ENCODE measurements at places on chromosomes 7 and 10.

DNA sequence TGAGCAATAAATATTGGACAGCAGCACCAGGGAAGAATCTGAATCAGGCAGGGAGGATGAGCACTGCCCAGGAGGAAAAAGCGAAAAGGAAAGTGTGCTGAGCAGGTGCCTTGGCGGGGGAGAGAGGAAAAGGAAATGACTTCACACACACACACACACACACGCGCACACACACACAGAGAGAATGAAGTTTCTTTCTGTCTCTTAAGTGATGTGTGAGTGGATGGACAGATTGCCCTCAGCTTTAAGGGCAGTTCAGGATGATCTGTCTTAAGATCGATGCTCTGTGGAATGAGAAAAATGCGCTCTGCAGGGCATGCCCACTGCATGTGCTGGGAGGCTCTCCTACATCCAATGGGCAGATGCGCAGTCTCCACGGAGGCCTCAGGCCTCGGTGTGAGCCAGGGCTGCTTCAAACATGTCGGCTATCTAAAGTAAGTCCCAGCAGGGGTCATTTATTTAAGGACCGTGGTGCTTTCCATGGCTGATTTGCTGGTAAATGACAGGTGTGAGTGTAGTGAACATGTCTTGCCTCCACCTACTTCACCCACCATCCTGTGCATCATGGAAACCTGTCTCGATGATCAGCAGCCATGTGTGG lies 2.5 kb upstream of the ACBD5 start:
- no peak for DNase-seq

- no peak for DNase-seq
Measured at GRCh38 chr7:120079022-120079421, 194.0 kb upstream of the KCND2 start.

DNA sequence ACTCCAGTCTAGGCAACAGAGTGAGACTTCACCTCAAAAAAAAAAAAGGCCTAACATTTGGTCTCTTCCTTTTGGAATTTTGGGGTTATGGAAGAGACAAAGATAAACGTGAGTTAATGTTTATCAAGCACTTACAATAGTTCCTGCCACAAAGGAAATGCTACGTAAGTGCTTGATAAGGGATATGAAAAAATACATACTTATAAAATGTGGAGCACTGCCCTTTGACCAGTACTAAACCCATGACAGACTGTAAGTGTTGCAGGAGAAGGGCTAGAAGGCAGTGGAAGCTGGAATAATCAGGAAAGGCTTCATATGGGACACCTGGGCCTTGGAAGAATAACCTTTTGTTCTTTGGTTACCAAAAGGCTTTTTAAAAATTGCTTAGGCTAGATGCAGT lies 25.5 kb downstream of the TMEM248 start:
- DNase-seq, result no peak

DNA sequence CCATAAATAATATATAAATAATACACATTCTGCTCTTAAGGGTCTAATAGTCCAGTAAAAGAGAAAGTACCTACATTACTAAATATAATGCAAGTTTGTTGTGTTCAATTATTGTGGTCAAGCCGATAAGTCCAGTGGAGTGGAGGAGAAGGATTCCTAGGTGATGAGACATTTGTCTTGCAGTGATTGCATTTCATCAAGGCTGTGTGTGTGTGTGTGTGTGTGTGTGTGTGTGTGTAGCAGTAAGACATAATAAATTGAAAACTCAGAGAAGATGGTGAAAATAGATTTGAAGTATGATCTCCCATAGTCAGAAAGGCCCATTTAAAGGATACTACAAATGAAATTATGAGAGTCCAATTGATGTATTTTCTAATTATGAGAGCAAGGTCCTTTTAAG lies 192.5 kb upstream of the SEMA3C start:
- DNase-seq, result no peak

DNA sequence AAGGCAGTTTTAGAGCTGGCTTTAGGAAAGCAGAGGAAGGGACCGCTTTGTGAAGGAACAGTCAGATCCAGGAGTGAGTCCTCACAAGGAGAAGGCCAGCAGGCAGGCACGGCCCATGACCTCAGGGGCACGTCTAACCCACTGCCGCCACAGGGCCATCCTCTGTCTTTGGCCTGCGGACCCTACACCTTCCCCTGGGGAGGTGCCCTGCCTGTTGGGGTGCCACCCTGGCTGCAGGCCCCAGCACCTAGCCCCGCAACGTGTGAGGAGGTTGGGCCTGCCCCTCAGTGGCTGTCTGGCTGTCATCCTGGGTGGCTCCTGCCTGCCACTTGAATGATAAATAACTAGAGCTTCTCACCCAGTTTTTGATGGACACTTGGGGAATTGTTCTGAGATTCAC lies 31.0 kb upstream of the TRIM8 start:
- no peak for DNase-seq

- DNase-seq, result peak; percentile 51
Measured at GRCh38 chr7:71733107-71733870, 601.3 kb downstream of the GALNT17 start.

DNA sequence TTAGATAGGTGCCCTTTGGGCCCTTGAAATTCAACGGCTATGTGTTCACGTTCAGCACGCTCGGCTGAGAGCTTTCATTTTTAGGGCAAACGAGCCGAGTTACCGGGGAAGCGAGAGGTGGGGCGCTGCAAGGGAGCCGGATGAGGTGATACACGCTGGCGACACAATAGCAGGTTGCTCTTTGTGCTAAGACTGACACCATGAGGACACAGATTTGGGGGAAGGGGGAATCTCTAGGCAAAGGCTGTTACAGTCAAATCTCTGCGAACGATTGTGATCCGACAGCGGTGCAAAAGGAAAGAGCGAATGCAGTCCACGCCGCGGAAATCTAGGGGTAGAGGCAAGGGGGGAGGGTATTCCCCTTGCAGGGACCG lies 667 bp downstream of the KLLN start:
- no peak for DNase-seq

DNA sequence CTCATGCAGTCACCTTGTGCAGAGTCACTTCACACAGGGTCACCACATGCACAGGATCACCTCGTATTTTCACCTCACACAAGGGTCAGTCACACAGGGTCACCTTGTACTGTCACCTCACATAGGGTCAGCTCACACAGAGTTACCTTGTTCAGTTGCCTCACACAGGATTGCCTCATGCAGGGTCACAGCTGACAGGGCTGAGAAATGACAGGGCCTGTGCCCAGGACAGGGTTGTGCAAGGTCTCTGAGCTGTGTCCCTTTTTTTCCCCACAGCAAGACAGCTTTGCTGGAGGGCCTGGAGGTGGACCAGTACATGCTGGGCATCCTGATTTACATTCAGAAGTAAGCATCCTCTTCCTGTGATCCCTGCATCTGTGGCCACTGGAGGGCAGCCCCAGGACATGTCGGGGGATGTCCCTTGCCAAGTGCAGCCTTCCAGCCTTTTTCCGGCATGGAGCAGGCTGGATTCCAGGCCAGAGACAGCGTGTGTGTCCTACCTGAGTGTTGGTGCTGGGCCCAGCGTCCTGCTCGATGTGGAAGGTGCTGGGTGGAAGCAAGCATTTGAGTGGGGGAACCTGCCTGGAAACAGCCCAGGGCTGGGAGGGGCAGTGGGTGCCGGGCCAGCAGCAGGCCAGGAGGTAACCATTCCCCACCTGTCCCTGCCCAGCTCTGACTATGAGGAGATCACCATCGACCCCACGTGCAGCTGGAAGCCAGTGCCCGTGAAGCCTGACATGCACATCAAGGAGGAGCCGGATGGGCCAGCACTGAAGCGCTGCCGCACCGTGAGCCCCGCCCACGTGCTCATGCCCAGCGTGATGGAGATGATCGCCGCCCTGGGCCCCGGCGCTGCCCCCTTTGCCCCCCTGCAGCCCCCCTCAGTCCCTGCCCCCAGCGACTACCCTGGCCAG lies 16.3 kb downstream of the ZMIZ2 start:
- no peak for DNase-seq

DNA sequence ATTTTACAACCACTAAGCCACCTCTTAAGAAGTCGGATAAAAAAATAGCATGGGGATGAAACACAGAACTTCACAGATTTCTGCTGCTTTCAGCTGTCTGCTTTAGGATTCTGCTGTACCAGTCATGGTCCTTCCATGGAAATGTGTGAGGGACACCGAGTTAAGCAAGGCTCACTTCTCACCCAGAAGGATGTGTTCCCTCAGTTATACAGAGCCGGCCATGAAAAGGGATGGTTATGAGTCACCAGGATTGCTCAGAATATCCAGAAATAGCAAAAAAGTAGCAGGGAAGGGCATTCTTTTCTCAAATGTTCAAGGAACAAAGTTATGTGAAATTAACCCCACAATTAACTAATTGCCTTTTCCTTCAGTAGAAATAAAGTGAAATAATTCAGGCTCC lies 124.4 kb downstream of the AMPH start:
- DNase-seq, result no peak

- DNase-seq, result no peak
Measured at GRCh38 chr7:30185496-30185895, 50.7 kb downstream of the MTURN start.

GRCh38 chr10:132009575-132009974 lies 27.9 kb upstream of the BNIP3 start:
- DNase-seq, result no peak

DNA sequence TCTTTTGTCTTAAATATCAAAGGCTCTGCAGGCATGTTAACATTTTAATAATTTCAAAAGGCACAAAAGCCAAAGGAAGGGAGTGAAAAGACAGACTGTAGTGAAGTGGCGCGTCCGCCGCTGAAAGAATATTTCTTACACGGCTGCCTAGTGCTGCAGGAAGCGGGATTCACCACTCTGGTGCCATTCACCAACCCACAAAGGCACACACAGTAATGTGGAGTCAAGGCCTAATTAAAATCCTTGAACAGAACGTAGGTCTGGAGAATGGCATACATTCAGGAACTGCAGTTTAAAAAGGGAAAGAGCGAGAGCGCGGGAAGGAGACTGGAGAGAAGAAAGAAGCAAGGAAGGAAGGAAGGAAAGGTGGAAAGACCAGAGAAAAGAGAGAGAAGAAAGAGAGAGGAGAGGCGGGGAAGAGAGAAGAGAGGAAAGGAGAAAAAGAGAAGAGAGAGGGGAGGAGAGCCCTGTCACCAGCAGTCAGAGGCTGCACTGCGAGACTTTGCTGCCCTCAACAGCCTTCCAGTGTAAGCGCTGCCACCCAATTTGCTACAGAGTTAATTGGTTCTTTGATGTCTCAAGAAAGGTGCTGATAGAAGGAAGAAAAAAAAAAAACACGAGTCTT lies 554.0 kb downstream of the MDFIC start:
- DNase-seq, result no peak

- no peak for DNase-seq
Measured at GRCh38 chr10:51176976-51177695, 102.8 kb downstream of the PRKG1 start.

- no peak for DNase-seq
Measured at GRCh38 chr10:103055105-103055504, 137.0 kb downstream of the CNNM2 start.

GRCh38 chr10:349081-349480 lies 213.8 kb downstream of the ZMYND11 start:
- DNase-seq, result no peak

DNA sequence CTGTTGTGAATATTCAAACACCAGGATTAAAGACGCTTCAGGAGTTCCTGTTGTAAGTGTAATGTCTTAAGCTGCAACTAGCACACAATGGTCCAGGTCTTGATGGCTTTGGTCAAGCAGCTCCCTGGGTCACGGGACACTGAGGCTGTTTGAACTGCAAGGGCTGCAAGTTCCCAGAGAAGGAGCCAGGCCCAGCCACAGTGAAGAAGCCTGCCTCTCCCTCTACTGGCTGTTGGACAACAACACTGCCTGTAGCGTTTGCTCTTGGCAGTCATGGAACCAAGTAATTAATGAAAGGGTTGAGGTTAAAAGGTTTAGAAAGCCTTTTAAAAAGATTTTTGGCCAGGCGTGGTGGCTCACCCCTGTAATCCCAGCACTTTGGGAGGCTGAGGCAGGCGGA lies 31.9 kb upstream of the GUSB start:
- no peak for DNase-seq

DNA sequence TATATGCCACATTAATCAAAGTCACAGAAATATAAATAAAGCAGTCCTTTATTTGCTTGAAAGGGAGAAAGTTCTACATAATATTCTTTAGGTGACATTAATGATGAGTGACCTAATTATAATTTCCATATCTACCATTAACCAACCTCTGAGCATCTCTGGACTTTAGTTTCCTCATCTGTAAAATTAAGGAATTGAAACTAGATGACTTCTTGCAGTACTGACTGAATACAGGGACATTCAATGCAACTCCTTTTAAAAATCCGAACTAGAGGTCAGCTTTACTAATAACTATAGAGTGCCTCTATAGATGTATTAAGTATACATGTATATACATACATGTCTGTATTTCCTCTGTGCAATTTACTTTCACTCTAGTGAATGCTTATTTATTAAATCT lies 3.9 kb downstream of the FMC1 start:
- DNase-seq, result no peak

DNA sequence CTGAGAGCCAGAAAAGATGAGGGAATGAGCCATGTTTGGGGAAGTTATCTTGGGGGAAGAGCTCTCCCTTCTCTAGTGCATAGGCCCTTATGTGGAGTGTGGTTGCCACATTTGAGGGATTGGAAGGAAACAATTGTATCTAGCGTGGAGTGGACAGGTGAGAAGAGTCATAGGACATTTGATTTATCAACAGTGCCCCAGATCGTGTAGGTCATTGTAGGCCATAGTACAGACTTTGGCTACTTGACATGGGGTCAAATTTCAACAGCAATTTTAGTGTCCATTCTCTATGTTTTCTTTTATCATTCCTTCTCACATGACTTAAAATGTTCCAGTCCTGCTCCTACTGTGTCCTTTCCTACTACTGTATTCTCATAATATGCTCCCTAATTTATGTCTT lies 1182.8 kb downstream of the SORCS1 start:
- DNase-seq, result no peak

DNA sequence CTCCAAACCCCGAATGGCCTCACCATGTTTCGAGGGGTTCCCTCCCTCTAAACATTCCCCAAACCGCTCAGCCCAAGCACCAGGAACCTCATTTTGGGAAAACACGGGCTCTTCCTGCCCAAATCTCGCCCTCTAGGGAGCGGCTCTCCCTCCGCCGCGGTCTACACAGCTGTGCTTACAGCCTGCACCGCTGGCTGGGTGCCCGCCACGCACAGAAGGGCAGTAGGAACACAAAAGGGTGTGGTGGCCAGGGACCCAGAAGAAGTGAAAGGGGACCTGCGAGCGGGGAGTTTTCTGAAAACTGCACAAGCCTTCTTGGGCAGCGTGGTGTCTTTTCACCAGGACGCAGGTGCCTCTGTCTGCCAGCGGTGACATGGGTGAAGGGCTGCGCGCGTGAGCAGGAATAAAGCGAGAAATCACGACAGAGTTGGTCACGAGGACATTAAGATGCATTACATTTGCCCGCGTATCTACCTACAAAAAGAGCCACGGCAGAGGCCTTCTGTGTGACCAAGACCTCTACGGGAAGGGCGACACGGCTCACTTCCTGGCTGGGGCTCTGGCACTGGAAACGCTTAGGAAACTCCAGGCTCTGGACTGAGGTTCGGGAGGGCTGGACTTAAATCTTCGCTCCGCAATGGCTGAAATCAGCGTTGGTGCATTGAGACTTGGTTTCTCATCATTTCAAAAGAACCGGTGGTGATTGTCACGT lies 171.7 kb downstream of the LSM5 start:
- no peak for DNase-seq

All from stimulated activated CD8-positive, alpha-beta memory T cell treated with anti-CD3 and anti-CD28 coated beads, Interleukin-7, amount 100 ng/mL, for 24 hours (primary cell).